ENCODE measurements at places on chromosomes 1 and 21.

GRCh38 chr1:23930270-23930669 lies 17.1 kb upstream of the CNR2 start:
- DNase-seq: no peak

DNA sequence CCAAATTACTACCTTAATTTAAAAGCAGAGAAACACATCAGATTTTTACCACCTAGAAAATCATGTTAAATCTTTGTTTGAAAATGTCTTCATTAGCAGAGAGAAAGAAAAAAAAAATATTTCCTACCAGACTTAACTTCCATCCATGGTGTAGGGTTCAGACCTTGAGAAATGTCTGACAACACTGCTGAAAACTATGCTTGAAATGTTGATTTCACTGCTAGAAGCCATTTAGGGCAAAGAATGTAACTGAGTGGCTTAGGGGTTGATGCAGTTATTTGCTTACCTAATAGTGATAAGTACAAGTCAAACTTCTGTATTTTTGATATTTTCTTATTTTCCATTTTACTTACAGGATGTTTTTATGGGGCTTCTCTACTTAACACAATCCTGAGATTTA lies 495.6 kb upstream of the NEGR1 start:
- DNase-seq: no peak

DNA sequence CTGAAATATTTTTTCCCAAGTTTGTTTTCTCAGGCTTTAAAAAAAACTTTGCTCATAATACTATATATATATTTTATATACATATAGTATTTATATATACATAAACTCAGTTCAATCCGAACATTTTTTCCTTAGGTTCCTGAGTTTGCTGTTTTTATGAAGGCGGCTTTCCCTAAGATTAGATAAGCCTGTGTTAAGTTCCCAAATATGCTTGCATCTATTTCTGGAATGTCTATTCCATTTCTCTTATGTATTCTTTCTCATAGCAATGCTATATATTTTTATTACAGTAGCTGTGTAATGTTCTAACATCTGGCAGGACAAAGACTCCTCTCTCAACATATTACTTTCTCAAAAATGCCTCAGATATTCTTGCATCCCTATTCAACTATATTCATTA lies 45.9 kb downstream of the ADSS2 start:
- DNase-seq: no peak

GRCh38 chr1:179251675-179252074 lies 22.2 kb upstream of the ABL2 start:
- peak; percentile 63 for DNase-seq

GRCh38 chr1:111561328-111561727 lies 57.9 kb upstream of the ADORA3 start:
- DNase-seq: no peak

- DNase-seq: no peak
These were observed 697.8 kb downstream of the LRRIQ3 start for GRCh38 chr1:73500154-73500553.

DNA sequence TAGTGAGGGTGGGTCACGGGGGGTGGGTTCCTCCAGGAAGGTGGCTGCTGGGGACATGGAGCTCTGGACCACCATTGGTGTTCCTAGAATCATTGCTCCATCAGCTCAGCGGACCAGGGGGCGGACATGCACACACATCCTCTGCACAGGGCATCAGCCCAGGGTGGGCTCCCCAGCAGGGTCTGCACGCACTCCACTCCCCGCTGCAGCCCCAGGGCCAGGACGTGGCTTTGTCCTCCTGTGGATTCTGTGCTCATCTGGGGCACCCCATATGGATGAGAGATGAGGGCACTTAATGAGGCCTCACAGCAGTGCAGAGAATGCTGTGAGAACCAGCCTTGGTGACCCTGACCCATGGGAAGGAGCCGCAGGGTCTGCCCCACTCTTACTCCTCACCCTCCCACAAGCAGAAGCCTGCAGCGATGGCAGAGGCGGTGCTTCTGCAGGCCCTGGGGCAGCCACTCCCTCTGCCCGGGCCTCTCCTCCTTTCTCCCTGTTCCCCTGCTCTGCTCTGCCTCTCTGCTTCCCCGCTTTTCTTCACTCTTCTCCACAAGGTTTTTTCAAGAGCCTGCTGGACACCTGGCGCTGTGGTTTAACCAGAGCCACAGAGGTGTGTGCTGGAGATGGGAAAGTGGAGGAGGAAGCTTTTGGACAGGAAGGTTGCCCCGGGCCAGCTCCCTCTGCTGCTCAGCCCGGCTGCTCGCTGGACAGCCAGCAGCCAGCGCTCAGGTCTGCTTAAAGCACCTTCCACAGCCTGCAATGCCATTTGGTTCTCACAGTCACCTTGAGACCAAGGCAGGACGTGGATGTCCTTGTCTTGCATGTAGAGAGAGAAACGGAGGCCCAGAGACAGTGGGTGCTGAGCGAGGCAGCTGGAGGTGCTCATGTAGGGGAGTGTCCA lies 26.3 kb upstream of the PCBP3 start:
- DNase-seq: no peak

- DNase-seq: no peak
These were observed 39.6 kb downstream of the ATG4C start for GRCh38 chr1:62823556-62823955.

DNA sequence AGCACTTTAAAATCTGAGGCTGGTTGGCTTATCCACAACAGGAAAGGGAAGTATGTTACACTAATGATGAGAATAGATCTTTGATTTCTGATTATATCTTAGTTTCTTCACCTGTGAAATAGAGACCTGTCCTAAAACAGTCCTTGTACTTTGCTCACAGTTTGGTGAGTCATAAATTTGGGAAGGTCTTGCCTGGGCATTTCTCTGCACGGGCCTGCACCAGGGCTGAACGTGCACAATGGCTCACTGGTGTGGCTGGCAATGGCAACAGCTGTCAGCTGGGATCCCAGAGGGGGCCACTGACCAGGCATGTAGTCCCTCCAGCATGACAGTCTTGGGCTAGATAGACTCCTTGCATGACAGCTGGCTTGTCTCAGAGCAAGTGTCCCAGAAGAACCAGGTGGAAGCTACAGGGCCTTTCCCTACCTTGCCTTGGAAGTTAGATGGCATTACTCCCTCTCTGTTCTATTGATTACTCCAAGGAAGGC lies 367.4 kb downstream of the DISC1 start:
- no peak for DNase-seq

DNA sequence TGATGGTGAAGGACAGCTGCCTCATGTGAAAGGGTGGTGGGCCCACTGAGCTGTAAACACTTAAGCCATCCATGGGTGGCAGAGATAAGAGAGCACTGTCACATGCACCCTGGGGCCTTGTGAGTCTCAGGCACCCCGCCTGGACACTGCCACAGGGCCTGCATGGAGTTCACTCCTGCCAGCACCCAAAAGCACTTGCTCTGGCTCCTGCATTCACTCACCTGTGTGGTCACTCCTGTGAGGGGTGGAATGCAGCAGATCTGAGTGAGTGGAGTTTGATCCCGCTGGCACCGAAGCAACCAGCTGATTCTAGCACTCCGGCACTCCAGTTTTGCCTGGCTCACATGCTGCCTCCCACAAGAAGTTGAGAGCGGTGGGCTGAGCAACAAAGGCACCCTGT lies 1142.1 kb upstream of the PRMT6 start:
- DNase-seq: no peak

DNA sequence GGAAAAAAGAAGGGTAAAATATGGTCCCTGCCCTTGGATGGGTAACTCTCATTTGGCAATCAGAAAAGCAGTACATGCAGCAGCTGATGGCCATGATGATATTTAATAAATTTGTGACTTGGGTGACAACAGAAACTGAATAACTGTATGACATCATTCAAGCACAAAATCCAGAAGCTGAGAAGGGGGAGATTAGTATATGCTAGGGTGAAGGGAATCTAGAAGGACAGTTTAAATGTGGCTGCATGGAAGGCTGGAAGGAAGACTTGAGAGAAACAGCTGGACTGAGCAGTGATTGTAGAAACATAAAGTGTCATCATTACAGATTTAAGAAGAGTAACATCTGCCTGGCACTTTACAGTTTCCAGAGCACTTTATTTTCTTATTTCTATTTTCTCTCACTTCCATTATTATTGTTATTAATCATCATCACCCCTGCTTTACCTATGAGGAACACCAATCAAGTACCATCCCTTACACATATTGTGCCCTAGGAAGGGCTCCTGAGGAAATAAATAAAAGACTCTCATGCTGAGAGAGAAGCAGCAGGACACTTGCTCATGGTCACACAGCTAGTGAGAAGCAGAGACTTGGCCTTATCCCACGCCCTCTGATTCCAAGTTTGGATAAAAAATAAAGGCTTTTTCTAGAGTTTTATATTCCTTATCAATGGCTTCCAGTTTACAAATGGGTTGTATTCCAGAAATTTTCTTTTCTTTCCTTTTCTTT lies 207.2 kb downstream of the PBX1 start:
- DNase-seq: peak; percentile 55

DNA sequence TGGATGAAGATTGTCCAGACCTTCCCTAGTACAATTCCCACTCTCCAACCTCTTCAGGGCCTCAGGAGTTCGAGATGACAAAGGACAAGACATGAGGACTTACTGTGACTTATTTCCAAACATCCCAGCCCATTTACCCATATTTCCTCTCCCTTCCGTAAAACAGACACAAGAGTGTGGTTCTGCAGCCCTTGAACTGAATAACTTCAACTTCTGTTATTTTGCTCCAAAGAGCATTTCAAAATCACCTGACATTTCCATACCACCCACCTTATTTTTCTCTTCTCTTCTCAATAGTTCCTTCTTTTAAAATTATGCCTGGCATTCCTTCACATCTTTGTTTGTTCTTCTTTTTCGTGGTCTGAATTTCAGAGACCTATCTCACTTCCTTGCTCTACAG lies 8.7 kb upstream of the OR10K2 start:
- no peak for DNase-seq

DNA sequence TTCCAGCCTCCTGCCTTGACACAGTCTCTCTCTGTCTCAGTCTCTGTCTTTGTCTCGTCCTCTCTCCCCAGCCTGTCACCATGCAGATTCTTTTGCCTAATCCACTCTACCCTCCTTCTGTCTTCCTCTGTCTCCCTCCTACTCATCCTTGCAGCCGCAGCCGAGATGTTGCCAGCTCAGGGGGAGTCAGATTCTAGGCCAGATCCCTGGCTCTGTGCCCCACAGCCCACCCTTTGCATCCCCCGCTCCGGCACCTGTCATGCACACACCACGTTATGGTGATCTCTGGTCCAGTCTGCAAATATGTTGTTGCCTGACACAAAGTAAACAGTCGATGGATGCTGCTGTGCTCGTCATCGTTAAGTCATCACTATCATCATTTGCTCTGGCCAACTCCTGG lies 35.5 kb upstream of the IGSF21 start:
- DNase-seq: no peak

- DNase-seq: no peak
These were observed 48.2 kb upstream of the BTG3 start for GRCh38 chr21:17660862-17661261.

- no peak for DNase-seq
These were observed 375.8 kb upstream of the VAMP3 start for GRCh38 chr1:7395251-7395650.
